RWPE1 (cell line): ENCODE measurements at places on chromosomes 11 and 22.
A peak's percentile ranks its signal among the peaks of the same experiment; 100 is the strongest.

GRCh38 chr22:44354288-44354687 is 41.5 kb upstream of the SHISAL1 start:
- DNase-seq, result no peak

DNA sequence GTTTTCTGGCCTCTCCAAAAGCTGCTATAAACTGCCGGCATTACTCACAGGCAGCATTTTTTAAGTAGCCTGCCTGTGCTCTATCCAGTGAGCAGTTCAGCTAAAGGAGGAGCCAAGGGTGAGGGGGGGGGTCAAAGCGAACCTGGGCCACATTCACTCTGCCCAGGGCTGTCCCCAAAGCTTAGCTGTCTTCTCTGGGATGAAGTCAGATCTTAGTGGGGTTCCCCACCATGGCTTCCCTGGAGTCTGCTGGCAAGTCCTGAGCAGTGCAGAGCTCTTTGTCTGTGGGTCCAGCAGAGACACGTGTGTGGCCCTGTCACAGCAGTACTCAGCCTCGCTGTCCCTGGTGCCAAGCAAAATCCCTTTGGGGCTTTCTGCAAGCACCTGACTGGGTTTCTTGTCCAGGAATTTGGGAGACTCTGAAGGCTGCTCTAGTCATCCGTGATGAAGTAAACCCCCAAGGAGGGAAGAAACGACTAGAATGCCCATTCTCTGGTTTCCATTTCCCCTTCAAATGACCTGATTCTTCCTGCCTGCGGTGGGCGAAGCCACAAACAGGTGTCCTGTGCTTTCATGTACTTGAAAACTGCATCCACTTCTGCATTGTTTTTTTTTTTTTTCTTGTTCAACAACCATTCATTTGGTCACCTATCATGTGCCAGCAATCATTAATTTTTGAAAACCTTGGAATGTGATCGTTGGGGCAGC is 2.6 kb downstream of the KCNJ5 start:
- no peak for DNase-seq

DNA sequence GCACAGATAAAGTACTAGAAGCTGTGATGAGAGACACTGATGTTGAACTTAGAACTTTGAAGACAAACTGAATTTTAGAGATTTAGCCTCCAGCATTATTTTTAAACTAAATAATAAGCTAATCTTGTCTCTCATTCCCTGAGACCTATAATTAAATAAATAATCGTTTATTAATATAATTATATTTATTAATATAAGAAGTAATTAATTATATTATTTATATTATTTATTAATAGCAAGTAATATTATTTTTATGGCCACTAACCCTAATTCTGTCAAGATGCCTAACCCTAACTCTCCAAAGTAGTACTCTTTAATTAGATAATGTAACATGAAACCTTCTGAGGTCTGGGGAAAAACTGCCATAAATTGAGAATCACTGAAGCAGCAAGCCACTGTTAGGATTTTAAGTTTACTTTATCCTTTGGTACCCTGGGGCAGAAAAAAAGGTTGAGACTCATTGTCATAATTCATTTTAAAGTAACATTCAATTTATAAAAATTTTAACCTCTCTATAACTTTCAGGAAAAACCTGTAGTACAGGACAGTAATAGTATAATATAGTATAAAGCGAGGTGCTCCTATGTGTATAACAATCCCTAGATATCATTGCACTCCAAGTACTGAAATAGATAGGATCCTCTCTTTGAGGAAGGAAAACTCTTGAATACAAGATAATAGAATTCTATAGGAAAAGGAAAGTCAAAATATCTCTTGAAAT is 85.4 kb downstream of the TTC28 start:
- DNase-seq, result no peak

- DNase-seq, result no peak
These were observed 15.8 kb downstream of the OR8D1 start for GRCh38 chr11:124297921-124298320.

DNA sequence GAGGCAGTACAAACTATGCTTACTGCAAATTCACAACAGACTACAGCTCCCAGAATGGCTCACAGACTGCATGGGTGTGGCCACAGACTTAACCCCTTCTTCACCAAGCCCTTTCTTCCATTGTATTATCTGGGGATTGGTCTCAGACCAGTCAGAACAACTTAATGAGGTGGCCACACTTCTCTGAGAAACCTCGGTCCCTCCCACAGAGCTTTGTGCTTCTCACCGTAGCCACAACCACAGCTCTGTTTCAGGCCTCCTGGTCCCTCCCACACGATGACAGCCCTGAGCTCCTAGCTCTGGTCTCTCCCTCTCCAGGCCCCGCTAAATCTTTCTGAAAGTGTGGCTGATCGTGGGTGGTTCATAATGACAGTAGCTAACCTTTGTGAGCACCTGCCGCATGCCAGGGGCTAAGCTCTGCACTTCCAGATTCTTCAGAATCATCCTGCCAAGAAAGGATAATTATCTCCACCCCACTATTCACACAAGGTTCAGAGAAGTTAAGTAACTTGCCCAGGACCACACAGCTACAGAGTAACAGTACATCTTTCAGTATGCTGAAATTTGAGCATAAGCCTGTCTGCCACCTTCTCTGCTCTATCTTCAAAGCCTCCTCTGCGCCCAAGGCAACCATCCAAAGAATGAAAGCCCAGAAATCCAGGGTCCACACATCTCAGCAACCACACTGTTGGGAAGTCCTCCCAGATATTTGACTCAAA is 5.4 kb downstream of the PDE2A start:
- DNase-seq, result no peak

DNA sequence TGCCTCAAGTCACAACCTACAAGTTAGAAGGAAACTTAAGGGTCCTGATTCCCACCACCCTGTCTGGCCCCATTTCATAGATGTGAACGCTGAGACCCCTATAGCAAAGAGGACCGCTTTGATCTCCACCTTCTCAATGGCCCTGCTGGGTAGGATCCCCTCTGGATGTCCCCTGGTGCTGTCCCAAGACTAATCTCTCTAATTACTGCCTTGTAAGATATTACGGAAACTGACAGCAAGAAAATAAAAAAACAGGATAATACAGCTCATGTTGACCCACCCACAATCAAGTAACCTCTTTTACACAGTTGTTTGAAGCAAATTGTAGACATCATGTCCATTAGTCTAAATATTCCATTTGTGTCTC is 20.9 kb downstream of the IGLL5 start:
- DNase-seq, result no peak

DNA sequence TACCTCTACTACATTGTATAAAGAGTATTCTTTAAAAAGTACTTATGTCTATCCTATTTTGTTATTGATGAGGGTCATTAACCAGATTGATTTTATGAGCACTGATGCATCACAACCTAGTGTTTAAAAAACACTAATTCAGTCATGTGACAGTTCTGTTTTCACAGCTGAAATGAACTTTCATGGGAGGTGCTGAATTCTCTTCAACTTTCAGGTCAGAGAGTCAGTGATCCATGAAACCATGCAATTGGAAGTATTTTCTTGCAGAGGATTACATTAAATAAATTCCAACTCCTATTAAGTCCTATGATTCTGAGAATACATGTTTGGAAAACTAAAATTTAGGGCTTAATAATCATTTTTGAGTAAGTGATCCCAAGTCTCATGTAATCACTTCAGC is 889.4 kb downstream of the KCNA4 start:
- DNase-seq, result no peak

DNA sequence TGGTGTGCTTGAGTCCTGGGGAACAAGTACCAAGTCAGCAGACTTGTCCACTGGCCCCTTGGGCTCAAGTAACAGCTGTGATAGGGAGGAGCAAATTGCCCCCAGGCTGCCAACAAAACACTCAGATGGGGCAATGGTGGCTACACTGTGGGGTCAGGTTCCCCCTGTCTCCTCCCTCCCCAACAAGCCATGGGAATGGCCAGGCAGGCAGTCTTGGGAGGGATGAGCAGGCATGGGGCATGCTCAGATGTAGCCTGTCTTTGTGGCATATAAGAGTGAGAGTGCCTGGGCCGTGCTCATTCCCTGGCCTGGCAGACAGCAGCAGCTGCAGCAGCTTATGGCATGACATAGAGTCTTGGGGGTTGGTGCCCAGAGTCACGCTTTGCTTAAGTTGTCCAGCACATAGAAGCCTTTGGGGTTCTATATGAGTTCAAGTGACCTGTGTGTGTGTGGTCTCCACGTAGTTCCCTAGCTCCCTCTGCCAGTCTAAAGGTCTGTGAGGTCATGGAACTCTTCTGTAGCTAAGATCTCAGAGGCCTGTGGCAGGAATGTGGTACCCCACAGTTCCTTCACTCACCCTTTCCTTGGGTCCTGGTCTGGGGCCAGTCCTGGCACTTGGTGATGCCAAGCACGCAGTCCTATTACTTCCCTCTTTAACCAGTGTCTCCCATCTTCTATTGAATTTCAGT is 44.7 kb downstream of the BIRC2 start:
- DNase-seq, result no peak

DNA sequence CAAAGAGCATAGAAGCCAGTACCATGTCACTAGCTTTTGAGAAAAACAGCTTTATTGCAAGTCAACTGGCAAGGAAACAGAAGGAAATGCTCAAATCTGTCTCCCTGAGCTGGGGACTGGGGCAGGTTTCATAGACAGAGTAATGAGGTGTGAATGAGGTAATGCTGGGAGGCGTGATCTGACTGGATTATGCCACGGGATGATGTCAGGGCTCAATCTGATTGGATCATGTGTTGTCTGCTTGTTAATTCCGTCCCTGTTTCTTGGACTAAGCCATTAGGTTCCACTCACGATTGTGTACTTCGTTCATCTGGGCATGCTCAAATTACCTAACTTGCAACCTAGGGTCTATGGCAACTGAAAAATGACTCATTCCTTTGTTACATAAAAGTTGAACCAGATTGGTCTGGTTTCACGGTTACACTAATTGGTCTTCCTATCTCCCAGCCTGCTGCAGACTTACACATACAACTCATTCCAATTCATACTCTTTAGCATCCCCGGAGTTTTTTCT is 20.2 kb upstream of the OR10A5 start:
- no peak for DNase-seq

- DNase-seq, result peak; percentile 46
These were observed 972.1 kb downstream of the JRKL start for GRCh38 chr11:97361812-97362378.

GRCh38 chr22:39416319-39416718 is 16.7 kb downstream of the TAB1 start:
- DNase-seq, result no peak

GRCh38 chr22:17412232-17412631 is 43.0 kb downstream of the CECR2 start:
- no peak for DNase-seq

- peak; percentile 16 for DNase-seq
These were observed 25.1 kb upstream of the GUCY1A2 start for GRCh38 chr11:107043242-107044006.

GRCh38 chr22:49527611-49528419 is 299.9 kb downstream of the BRD1 start:
- DNase-seq, result no peak

- DNase-seq, result no peak
These were observed 8.4 kb downstream of the TSPAN32 start for GRCh38 chr11:2310073-2310785.

DNA sequence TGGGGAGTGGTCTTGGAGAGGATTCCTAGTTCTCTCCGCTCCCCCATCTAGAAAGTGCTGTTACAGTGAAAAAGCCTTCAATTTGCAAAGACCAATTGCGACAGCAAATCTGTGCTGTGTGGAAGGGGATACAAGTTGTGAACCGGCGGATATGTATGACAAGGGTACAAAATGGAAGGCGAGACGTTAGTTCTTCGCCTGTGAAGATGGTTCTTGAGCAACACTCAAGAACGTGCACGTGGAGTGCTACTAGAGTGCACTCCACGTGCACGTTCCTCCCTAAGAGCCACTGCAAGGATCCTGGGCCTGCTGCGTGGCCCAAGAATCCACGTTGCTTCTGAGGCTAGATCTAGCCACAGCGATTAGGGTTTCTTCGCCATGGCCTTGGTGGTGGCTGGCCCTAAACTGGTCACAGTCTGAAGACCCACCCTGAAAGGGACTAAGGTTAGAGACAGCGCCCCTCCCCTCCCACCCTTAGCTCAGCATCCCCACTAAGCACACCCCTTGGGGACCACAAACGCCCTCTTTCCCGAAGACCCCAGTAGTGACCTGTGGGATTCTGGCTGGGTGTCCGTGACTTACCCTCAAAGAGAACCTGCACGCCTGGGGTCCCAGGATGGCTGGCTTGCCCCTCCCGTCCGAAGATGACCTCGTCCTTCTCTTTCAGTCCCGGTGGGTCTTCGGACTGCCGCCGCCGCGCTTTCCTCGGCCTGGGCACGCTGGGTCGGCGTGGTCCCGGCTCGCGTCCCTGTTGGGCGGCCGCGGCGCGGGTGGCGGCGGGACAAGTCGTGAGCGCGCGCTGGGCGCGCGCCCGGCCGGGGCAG is 519 bp upstream of the PDE3B start:
- DNase-seq, result no peak

DNA sequence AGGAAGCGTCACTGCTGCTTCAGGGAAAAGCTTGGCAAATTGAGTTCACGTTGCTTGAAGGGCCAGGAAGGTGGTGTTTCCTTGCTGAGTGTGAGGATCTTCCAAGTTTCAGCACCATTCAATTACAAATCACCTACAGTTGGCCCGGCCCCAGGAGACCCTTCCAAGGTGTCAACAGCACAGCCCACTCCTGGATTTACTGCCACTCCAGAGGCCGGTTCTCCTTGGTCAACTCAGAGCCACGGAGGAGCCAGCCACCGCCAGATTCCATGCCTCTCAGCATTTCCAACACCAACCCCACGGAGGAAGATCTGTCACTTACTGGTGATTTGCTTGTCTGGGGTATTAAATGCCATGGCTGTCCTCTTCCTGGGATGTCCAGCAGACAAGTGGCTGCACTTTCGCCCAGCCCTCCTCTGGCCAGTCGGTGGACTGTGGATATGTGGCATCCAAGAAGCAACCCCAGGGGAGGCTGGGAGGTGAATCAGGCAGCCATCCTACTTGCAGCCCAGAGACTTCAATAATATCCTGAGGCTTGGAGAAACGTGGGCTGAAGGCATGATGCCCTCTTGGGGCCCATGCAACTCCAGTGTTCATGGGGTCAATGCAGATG is 74.1 kb upstream of the SHANK2 start:
- no peak for DNase-seq

- peak; percentile 63 for DNase-seq
These were observed 10.8 kb downstream of the LIF start for GRCh38 chr22:30235687-30236170.

GRCh38 chr22:38924347-38924952 is 33.0 kb upstream of the APOBEC3A start:
- DNase-seq, result peak; percentile 41

GRCh38 chr22:24504956-24505736 is 10.0 kb downstream of the UPB1 start:
- DNase-seq, result no peak

DNA sequence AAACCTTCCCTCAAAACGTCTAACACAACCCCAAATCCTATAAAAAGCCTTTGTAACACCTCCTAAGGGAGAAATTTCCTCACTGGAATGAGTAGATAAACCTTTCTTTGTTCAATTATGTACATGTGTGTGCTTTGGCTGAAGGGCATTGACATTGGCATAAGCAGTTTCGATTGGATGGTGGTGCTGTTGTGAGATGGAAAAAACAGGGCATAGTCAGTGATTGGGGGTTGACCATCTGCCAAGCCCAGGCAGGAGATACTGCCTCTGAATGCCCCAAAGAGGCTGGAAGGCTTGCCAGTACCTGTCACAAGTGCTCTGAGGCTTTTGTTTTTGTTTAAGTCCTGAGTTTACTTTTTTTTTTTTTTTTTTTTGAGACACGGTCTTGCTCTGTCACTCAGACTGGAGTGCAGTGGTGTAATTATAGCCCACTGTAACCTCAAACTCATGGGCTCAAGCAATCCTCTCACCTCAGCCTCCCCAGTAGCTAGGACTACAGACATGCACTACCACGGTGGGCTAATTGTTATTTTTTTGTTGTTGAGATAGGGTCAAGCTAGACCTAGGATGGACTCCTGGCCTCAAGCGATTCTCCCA is 1.2 kb upstream of the CCDC117 start:
- peak; percentile 13 for DNase-seq

- peak; percentile 79 for DNase-seq
These were observed 34.1 kb downstream of the MB start for GRCh38 chr22:35582861-35583670.
